Activated T-helper 2 cell treated with anti-CD3 and anti-CD28 coated beads, Interferon-gamma antibody, Interleukin-2, Interleukin-4, amounts not matched to agents 10 μg/mL and 5 μg/mL and 100 μg/mL, durations not matched to agents 14 hours and 24 hours and 36 hours (primary cell): ENCODE measurements at places on chromosomes 13 and 19. TPM values are rescaled to one million over a fixed set of nuclear protein-coding genes. Genes with fewer than 3 reads are reported as not detected.

GRCh38 chr13:22079961-22080360 lies 409.1 kb downstream of the FGF9 start:
- DNase-seq = no peak

Gene TGFBR3L
- 6.3 TPM in 2 replicates for total RNA-seq

DNA sequence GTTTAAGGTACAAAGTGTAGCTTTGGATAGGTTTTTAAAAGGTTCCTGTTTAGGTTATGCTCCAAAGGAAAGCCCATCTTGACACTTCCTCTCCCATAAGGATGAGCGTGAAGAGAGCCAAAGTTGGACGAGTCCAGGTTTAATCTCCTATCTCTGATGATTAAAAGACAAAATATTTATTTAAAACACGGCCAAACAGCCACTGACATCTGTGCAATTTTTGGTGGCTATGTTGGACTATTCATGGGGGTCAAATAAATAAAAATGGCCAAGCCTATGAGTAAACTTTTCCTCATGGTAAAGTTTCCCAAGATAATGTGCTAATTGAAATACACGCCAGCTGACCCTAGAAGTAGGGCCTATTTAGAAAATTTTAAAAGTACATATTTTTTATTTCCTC lies 69.0 kb upstream of the DOCK9 start:
- DNase-seq = no peak

GRCh38 chr19:512547-513365 lies 5.5 kb downstream of the TPGS1 start:
- DNase-seq = no peak

Gene PGLYRP2
- not detected in 2 replicates for total RNA-seq

- DNase-seq = no peak
These were observed 27.9 kb downstream of the COL4A2 start for GRCh38 chr13:110334841-110335490.

DNA sequence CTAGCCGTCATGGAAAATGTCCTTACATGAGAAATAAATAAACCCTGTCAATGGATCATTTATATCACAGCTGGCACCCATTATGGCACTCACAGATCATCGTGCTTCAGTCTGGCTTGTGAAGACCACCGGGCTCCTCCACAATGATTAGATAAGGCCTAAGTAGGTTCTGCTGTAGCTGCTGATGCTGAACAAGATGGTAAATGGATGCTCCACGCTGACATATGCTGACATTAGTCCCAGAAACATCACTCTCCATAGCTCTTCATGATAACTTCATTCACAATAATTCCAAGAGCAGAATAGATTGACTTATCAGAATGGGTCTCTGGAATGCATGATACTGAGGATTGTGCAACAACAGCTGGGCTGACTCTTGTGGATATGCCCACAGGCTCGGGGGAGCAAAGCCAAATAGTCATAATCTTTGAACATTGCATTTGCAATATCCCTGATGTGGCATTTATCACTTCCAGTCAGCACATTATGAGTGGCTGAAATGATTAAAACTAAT lies 63.8 kb upstream of the RXFP2 start:
- DNase-seq = no peak

DNA sequence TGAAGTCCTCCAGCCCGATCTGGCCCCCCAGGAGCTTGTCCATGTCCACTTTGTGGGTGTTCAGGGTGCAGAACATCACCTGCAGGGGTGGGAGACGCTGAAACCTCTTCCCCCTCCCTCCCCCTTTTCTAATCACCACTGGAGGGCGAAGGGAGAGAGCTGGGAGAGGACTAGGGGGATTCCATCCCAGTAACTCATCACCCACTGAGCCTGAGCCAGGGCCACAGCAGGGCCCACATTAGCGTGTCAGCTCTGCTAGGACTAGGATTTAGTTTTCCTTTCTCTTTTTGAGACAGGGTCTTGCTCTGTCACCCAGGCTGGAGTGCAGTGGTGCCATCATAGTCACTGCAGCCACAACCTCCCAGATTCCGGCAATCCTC lies 5.5 kb upstream of the PTGER1 start:
- DNase-seq = no peak

GRCh38 chr13:64007339-64007738 lies 2591.7 kb upstream of the PCDH20 start:
- no peak for DNase-seq

Gene MAP4K1
- 181 and 187 TPM in 2 replicates for total RNA-seq

DNA sequence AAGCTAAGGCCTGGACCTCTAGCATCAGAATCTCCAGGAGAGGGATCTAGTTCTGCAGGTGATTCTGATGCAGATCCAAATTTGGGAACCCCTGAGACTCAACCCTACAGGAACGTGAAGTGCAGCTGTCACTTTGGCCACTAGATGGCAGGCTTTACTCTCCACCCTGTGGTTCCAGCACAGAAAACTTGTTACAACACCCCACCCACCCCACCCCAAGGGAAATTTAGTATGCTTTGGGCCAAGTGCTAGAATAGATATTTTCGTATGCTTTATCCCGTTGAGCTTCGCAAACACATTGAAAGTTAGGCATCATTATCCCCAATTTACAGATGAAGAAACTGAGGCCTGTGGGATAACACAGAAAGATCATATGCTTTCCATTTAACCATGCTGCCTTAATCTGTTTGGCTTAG lies 232.0 kb downstream of the B3GLCT start:
- peak; percentile 15 for DNase-seq

DNA sequence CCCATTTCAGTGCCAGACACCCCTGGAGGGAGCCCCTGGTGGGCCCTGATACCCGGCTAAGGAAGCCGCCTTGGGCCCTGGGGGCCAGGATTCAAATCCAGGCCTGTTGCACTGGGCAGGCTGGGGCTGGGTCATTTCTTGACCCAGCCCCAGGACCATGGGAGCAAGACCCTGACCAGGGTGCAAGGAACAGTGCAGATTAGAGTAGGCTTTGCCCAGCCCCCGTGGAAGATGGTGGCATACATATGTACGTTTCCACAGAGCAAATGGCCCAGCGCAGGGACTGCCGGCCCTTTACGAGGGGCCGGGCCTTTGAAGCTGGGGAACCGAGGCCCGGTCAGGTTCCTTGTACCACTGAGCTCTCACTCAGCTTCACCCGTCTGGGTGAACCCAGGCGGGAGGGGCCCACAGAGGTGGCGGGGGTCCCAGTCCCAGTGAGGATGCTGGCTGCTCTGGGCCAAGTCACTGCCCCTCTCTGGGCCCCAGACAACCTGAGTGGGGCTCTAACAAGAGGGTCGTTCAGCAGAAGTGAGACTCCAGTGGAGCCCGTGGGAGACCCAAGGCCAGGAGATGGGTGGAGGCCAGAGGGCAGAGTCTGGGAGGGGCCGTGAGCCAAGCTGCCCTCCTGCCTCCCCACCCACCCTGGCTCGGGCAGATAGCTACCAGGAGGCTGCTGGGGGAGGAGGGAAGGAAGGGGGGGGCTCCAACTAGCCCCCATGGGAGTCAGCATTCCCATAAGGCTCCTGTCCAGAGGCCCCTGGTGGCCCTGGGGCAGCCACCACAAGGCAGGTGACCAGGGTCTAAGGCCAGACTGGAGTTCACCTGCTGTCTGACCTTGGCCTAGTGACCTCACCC lies 2.7 kb downstream of the MKNK2 start:
- no peak for DNase-seq

GRCh38 chr19:46602392-46603194 lies 1.5 kb downstream of the CALM3 start:
- no peak for DNase-seq

DNA sequence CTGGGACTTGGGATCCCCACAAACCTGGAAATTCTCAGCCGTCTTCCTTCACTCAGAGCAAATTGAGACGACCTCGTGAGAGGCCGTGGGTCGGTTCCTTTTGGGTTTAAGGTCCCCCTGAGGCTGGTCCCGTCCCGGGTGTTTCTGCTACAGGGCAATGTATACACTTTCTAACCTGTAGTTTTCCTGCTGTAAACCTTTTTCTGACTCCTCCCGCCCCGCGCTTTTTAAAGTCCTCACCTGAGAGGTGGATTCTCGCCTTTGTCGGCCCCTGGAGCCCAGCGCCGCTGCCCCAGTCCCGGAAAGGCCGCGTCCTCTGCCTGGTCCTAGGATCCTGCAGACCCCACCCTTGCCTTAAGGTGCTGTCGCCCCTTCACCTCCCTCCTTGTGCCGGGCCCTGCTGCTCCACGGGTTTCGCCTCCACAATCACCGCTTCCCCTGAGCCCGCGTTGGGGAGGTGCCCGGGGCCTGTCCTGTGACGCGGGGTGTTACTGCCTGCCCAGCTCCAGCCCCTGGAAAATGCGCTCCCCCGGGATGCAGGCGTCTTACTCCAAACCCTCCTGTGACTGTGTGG lies 391 bp downstream of the ZNF761 start:
- no peak for DNase-seq

Gene FAM216B
- total RNA-seq = not detected in 2 replicates

Gene CADM4
- total RNA-seq = 0.39 and 0.44 TPM in 2 replicates

Gene SLAIN1
- 33.3 and 35.9 TPM in 2 replicates for total RNA-seq

Gene ADAMTS10
- total RNA-seq = 0.71 and 0.80 TPM in 2 replicates

DNA sequence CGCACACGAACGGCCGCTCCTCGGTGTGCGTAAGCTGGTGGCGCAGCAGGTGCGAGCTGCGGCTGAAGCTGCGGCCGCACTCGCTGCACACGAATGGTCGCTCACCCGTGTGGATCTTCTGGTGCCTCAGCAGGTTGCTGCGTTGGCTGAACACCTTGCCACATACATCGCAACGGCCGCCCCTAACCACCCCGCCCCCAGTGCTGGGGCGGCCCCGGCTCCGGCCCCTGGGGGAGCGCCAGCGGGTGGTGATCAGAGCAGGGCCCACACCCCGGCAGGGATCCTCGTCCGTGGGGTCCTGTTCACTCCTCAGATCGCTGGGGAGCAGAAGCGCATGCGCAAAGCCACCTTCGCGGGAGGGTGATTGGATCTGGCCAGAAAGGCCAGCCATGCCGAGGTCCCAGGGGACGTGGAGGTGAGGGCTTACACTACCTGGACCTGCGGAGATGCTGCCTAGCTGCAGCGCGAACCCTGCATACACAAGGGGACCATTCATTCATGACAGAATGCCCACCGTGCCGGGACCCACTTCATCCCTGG lies 4.7 kb upstream of the UBE2M start:
- DNase-seq = no peak

Gene VSIG10L
- total RNA-seq = 9.5 and 10.4 TPM in 2 replicates

DNA sequence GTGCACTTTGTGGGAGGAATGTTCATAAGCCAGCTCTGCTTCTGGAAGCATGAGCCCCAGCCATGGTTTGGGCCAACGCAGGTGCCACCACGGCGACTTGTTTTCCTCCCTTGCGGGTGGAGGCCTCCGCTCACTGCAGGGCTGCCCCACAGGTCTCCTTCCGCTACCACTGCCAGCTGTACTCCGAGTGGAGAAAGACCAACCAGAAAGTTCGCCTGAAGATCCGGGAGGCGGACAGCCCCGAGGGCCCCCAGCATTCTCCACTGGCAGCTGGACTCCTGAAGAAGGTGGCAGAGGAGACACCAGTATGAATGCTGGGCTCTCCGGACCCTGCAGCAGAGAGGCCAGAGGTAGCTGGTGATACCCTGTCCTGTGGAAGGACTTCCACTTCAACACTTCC lies 6.5 kb upstream of the HNRNPM start:
- DNase-seq = no peak

Gene ZNF600
- 7.9 and 11.3 TPM in 2 replicates for total RNA-seq

Gene SSC5D
- total RNA-seq = 0.41 and 0.71 TPM in 2 replicates

Gene NAPSA
- 5.1 and 5.5 TPM in 2 replicates for total RNA-seq

Gene C13orf42
- total RNA-seq = not detected in 2 replicates

- DNase-seq = no peak
These were observed 406.2 kb downstream of the SUCLA2 start for GRCh38 chr13:47594833-47595232.

GRCh38 chr19:35476149-35476548 lies 14.1 kb downstream of the KRTDAP start:
- DNase-seq = no peak

GRCh38 chr19:37217480-37217774 lies 587 bp upstream of the ZNF383 start:
- DNase-seq = no peak

DNA sequence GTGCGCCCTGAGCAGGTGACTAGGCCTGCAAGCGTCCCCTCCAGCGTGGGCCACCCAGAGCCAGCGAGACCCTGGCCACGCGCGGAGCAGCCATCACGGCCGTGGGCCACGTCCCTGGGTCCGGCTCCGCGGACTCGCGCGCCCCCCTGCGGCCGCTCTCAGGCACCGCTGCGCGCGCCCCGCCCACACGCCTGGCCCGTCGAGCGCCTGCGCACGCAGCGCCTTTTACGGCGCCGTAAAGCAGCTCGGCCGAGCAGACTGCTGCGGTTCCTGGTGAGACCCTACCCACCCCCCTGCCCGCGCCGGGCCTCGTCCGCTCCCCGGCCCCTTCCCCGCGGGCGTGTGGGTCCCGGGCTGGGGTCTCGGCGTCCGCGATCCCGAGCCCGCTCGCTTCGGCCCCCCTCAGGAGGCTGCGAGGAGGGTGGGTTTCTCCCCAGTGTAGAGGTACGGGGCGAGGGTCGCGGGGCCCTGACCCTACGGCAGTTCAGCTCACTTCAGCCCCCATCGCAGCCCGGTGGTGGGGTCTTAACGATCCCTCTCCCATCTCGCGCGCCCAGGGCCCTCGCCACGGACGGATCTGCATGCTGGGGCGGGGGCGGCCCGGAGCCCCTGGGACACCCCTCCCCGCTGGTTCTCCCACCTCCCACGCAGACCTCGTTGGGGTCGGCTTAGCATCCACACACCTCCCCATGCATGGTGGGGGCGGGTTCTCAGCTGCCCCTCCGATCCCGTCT lies at the start of gene TRAPPC5:
TRAPPC5 (plus strand) TSS at position 228 of the 734 bp plus-strand sequence. CDS start 1,421 bp downstream, outside the sequence.
- DNase-seq = peak; percentile 84

- DNase-seq = no peak
These were observed 222.2 kb upstream of the SERP2 start for GRCh38 chr13:44151474-44151873.

Gene CGB8
- total RNA-seq = not detected in 2 replicates

DNA sequence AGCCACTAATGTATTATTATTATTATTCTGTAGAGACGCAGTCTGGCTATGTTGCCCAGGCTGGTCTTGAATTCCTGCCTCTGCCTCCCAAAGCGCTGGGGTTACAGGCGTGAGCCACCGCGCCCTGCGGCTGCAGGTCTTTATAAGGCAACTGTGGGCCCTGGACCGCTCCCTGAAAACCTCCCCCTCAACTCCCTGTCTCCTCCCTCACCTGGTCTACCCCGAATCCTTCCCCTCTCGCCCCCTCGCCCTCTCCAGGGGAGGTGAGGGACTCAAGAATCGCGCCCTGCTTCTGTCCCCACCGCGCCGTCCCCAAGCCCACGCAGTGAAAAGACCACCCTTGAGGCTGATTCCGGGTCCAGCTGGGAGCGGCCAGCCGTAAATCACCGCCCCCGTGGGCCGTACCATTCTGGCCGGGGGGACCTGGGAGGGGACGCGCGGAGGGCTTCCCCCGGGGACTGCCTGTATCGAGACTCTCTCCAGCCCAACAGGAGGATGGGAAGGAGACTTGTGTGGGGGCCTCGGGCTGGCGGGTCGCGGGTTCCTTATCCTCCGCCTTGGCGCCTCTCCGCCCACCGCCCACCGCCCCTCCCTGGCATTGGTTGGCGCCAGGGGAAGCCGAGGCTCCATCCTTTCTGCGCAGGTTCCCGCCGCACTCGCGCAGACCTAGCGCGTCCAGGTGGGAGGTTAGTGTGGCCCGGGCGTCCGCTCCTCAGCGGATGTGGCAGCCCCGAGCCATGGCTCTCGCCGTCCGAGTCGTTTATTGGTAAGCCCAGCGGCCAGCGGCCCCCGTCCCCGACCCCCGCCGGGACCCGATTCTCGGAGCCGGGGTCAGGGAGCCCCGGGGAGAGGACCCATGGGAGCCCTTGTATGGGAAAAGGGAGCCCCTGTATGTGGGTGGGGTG lies at the start of gene SELENOW:
SELENOW (plus strand) TSS at position 655 of the 905 bp plus-strand sequence; CDS start at position 738, 83 bp downstream.
- DNase-seq = peak; percentile 74

- DNase-seq = no peak
These were observed 30.3 kb upstream of the ZNF726 start for GRCh38 chr19:23884363-23884762.

- no peak for DNase-seq
These were observed 209.1 kb upstream of the STARD13 start for GRCh38 chr13:33494596-33495204.

Gene VN1R2
- total RNA-seq = not detected in 2 replicates

- DNase-seq = no peak
These were observed 1.3 kb downstream of the POU4F1 start for GRCh38 chr13:78601874-78602560.
